ENCODE measurements at places on chromosomes 4 and X. TPM values are rescaled to one million over a fixed set of nuclear protein-coding genes. Genes with fewer than 3 reads are reported as not detected.

DNA sequence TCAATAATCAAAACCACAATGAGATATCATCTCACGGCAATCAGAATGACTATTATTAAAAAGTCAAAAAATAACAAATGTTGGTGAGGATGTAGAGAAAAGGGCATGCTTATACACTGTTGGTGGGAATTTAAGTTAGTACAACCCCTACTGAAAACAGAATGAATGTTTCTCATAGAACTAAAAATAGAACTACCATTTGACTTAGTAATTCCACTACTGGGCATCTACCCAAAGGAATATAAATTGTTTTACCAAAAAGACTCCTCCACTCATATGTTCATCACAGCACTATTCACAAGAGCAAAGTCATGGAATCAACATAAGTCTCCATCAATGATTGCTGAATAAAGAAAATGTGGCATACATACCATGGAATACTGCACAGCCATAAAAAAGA lies 278.1 kb upstream of the ARSJ start:
- no peak overlapping the region for H3K27ac ChIP-seq
- H3K4me1 ChIP-seq: no peaks in the 10 kb centered on the region
- H3K27me3 ChIP-seq: no peaks in the 10 kb centered on the region

- no peaks in the 10 kb centered on the region for H3K27me3 ChIP-seq
- no peaks in the 10 kb centered on the region for H3K4me1 ChIP-seq
- no peak for DNase-seq
- no peak overlapping the region for H3K4me3 ChIP-seq
- no peak overlapping the region for H3K27ac ChIP-seq
Measured at GRCh38 chr4:35673137-35673536, 571.2 kb downstream of the ARAP2 start.

DNA sequence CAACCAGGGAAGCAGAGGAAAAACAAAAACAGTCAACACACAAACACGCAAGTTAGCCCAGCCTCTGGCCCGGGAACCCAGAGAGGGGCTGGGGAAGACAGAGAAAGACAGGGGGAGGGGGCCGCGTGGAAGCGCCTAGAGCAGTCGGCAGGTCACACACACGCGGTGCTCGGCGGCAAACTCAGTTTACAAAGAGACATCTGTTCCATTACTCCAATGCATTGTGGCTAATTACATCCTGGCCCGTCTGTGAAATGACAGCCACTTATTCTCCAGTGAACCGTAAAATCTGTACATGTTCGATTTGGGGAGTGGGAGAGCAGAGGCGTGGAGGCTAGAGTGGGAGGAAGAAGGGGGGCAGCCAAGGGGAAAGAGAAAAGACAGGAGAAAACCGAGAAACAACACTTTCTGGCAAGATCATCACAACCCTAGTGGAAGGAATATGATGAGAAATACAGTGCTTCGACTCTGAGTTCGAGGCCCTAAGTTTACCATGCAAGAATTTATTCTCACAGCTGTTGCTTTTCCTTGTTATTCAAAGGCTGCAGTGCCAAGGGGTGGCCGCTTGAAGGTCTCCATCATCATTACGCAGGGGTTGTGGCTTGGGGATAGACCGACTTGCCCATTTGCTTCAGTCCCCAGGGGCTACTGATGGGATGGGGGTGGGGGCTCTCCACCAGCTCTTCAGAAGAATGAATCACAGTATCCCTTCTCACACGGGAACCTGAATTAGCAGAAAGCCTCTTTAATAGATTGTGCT lies 167.7 kb downstream of the MGST2 start:
- H3K27ac ChIP-seq: no peak overlapping the region
- DNase-seq: no peak
- no peaks in the 10 kb centered on the region for H3K27me3 ChIP-seq
- no peaks in the 10 kb centered on the region for H3K36me3 ChIP-seq
- H3K4me1 ChIP-seq: peaks cover 8% of the 10 kb centered on the region

Gene GAB3
- 4.4 TPM for total RNA-seq

Gene CACNA1F
- not detected for total RNA-seq

All from esophagus squamous epithelium (tissue), 5 donors.